Esophagus squamous epithelium (tissue), 5 donors: ENCODE measurements at places on chromosomes 5 and 9. TPM values are rescaled to one million over a fixed set of nuclear protein-coding genes. Genes with fewer than 3 reads are reported as not detected.

DNA sequence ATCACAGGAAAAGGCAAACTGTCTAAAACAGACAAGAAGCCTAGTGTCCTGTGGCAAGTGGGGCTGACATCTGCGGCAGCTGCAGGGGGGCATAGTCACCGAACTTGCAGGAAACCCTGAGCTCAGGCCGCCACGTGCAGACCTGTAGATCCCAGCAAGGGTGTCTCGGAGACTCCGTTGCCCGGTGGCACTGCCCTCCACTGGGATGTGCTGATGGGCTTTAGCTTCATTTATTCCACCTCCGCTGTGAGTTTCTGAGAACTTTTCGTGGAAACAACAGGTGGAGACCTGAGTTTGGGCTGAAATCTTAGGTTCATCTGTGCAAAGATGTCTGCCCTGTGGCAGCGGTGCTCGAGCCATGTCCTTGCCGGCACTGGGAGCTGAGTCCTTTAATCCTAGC lies 22.1 kb downstream of the CEP72 start:
- no peaks in the 10 kb centered on the region for H3K4me1 ChIP-seq
- no peak for DNase-seq
- no peaks in the 10 kb centered on the region for H3K27me3 ChIP-seq
- no peak overlapping the region for H3K27ac ChIP-seq
- H3K4me3 ChIP-seq: no peak overlapping the region

- H3K27ac ChIP-seq: no peak overlapping the region
- H3K36me3 ChIP-seq: no peaks in the 10 kb centered on the region
- no peak for DNase-seq
- no peak overlapping the region for H3K4me3 ChIP-seq
- H3K4me1 ChIP-seq: no peaks in the 10 kb centered on the region
Observed at GRCh38 chr9:1960342-1961042, 54.7 kb upstream of the SMARCA2 start.

DNA sequence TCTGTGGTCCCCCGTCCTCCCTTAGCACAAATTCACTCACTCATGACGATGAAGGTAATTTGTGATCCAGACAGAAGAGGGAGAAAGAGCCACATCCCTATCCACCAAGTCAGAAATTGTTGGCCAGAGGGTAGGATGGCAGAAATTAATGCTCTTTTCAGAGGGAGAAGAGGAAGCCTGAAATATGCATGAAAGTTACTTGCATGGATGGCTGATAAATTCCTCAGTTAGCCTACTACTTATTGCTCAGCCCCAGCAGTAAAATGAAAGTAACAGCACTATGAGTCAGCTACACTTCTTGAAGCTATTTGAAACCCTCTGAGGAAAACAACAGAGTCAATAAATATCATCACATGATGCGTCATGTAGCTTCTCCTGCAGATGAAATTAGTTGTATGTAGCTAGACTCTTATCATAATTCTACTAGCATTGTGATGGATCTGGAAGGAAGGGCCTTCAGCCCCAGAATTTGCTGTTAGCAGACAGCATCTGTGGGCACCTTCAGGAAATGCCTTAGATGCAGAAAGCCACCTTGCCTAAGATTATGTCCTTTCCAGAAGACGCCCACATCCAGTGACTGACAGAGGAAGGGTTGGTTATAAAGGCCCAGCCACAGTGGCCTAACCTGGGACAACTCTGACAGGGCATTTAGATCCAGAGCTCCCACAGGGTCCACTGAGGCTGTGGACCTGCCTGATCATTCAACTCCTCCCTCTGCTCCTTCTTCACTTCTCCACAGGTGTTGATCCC lies 81.2 kb upstream of the CCDC112 start:
- no peaks in the 10 kb centered on the region for H3K27me3 ChIP-seq
- H3K4me3 ChIP-seq: no peak overlapping the region
- DNase-seq: no peak
- H3K4me1 ChIP-seq: peaks cover 32% of the 10 kb centered on the region
- no peaks in the 10 kb centered on the region for H3K36me3 ChIP-seq

DNA sequence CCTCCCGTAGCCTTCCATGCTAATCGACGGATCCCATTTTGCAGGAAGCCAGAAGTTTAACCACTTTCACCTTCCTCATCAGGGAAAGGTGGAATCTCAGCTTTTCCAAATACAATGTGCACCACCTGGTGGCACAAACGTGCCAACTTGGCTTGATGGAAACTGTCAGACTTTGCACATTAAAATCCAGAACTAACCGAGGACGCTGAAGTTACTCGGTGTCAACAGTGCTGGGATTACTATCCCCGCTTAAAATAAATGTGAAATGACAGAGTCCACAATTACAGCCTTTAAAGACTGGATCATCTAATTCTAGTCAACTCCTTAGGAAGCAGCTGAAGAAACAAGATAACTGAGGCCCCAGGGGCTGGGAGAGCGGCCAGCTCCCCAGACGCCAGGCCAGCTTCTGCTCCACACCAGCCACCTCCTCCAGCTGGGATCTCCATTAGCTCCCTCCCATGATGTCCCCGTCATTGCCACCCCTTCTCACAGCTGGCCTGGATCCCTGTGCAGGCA lies 50.1 kb upstream of the RETREG1 start:
- H3K27me3 ChIP-seq: no peaks in the 10 kb centered on the region
- no peak overlapping the region for H3K4me3 ChIP-seq
- H3K27ac ChIP-seq: no peak overlapping the region
- no peak for DNase-seq

GRCh38 chr5:44987026-44987425 lies 178.3 kb downstream of the MRPS30 start:
- H3K4me1 ChIP-seq: no peaks in the 10 kb centered on the region
- H3K36me3 ChIP-seq: no peaks in the 10 kb centered on the region
- no peak overlapping the region for H3K27ac ChIP-seq
- no peak overlapping the region for H3K4me3 ChIP-seq
- DNase-seq: no peak

GRCh38 chr9:93093877-93094657 lies 1.9 kb upstream of the CARD19 start:
- H3K4me3 ChIP-seq: no peak overlapping the region
- H3K27me3 ChIP-seq: no peaks in the 10 kb centered on the region
- H3K27ac ChIP-seq: peak overlapping the region; percentile 86

DNA sequence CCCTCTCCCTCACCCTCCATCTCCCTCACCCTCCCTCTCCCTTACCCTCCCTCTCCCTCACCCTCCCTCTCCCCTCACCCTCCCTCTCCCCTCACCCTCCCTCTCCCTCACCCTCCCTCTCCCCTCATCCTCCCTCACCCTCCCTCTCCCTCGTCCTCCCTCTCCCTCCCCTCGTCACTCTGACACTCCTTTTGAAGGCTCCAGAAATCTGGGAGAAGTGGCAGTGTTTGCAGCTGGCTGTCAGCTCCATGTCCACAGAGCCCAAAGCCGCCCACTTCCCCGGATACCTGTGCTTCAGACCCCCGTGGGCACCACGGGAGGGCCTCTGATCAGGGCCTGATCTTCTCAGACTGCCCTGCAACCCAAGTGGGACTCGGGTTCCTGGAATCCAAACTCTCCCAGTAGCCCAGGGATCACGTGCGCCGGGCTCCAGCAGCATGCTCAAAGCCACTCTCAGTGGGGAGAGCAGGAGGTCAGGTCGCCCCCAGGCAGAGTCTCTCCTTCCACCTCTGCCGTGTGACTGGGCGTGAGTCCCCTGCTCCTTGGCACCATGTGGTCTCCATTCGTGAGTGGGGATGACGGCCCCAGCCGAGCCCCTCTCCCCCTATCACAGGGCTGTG lies 33.1 kb downstream of the DBH start:
- H3K27ac ChIP-seq: no peak overlapping the region
- no peaks in the 10 kb centered on the region for H3K4me1 ChIP-seq
- H3K4me3 ChIP-seq: no peak overlapping the region
- no peaks in the 10 kb centered on the region for H3K27me3 ChIP-seq
- no peaks in the 10 kb centered on the region for H3K36me3 ChIP-seq
- DNase-seq: no peak

DNA sequence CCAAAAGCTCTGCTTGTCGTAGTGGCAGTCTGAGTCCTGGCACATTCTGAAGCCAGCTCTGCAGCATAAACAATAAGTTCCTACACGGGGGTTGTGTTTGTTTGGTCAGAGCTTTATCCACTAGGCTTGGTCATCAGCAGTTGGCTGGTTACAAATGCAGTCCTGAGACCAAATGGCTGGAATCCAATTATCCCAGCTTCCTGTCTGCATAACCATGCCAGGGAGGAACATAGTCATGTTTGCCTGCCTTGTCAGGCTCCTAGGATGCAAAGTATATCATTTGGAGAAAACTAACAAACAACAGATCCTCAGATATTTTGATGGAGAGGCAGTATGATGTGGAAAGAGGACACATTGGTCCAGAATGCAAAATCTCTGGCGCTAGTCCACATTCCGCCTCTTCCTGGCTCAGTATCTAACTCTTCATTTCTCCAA lies 85.8 kb downstream of the FBXO38 start:
- H3K27ac ChIP-seq: no peak overlapping the region
- no peaks in the 10 kb centered on the region for H3K36me3 ChIP-seq

DNA sequence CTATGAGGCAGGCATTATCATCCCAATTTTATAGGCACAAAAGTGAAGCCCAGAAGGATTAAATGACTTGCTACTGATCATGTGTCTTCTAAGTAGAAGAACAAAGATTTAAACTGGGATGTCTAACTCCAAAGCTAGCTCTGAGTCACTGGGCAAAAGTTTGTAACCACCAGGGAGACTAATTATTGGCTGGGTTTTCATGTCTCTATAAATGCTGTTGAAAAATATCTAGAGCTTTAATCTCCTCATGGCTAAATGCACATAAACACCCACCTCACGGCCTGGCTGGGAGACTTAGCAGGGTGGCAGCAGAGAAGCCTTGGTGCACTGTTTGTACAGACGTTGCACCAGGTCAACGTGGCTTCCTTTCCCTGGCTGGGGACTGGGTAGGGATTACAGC lies 144.6 kb downstream of the MELK start:
- no peaks in the 10 kb centered on the region for H3K4me1 ChIP-seq
- no peaks in the 10 kb centered on the region for H3K27me3 ChIP-seq
- H3K27ac ChIP-seq: no peak overlapping the region
- H3K36me3 ChIP-seq: no peaks in the 10 kb centered on the region
- no peak overlapping the region for H3K4me3 ChIP-seq

DNA sequence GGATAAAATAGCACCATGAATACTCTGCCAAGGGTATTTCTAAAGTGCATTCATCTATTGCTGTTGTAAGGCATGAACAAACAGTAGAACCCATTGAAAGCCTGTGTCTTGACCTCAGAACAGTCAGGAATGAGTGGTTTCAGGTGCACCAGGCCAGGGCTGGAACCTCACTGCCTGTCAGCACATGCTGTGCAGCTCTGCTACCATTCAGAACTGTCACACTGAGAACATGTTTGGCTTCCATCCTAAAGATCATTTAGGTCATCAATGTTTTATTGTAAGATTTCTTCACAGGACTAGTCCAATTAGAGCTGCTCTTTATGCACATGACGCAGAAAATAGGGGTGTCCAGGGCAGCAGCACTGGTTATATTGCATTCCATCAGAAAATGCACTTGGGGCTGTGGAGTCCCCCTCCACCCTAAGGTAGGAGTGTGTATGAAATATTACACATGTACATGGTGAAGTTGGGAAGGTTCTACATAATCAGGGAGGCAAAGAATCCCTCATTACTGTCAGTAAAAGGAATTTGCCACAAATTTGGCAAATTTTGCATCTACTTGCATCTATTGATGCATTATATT lies 408.0 kb downstream of the CTNND2 start:
- H3K27ac ChIP-seq: no peak overlapping the region
- H3K27me3 ChIP-seq: no peaks in the 10 kb centered on the region
- H3K4me1 ChIP-seq: no peaks in the 10 kb centered on the region

DNA sequence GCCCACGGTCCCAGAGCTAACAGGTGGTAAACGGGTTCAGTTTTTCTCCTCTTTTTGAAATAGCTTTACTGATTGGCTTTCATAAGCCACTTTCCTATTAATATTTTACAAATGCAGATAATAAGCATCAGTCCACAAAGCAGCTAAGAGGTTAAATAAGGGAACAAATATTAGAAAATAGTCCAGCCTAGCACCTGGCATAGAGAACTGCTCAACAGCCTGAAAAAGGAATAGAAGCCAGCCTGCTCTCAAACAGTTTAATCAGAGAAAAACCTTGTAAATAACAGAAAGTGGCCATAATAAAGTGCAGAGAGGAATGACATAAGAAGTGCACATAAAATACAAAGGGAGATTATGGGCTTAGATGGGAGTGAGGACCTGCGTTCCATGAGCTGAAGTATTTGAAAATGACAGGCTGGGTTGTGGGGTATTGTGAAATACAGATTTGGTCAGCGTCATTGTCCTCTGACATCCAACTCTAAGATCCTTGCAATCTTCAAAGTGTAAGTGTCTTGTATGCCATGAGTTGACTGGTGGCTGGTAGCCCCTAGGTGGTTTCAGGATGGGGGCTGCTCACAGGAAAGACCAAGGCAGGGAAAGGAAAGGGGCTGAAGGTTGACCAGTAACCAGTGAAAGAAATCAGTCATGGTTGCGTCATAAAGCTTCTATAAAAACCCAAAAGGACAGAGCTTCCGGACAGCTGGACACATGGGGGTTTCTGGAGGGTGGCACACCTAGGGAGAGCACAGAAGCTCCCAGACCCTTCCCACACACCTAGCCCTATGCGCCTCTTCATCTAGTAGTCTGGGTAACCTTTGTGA lies 32.4 kb downstream of the MYO10 start:
- H3K4me3 ChIP-seq: no peak overlapping the region
- H3K36me3 ChIP-seq: no peaks in the 10 kb centered on the region
- no peaks in the 10 kb centered on the region for H3K27me3 ChIP-seq
- H3K4me1 ChIP-seq: peaks cover 28% of the 10 kb centered on the region
- H3K27ac ChIP-seq: peak overlapping the region; percentile 29

- H3K27ac ChIP-seq: no peak overlapping the region
- DNase-seq: no peak
- H3K36me3 ChIP-seq: no peaks in the 10 kb centered on the region
- peaks cover 17% of the 10 kb centered on the region for H3K4me1 ChIP-seq
- no peaks in the 10 kb centered on the region for H3K27me3 ChIP-seq
- no peak overlapping the region for H3K4me3 ChIP-seq
Observed at GRCh38 chr5:142540922-142541422, 144.9 kb downstream of the FGF1 start.

GABRA6 gene
- not detected for total RNA-seq

CCDC183 gene
- 2.1 TPM for total RNA-seq

SV2C gene
- total RNA-seq: 0.04 TPM

CTSV gene
- total RNA-seq: 16.5 TPM
